ENCODE measurements at places on chromosomes 7 and 10.

- DNase-seq = no peak
These were observed 341.8 kb upstream of the SEMA3A start for GRCh38 chr7:84536271-84536870.

GRCh38 chr7:41882256-41882655, 179.4 kb upstream of the INHBA start:
- DNase-seq = no peak

GRCh38 chr10:77165445-77166208, 472.0 kb downstream of the KCNMA1 start:
- DNase-seq = peak; percentile 47

- no peak for DNase-seq
These were observed 100.9 kb downstream of the XRCC2 start for GRCh38 chr7:152574892-152575548.

- no peak for DNase-seq
These were observed 487.0 kb downstream of the SORCS3 start for GRCh38 chr10:105128111-105128510.

GRCh38 chr7:149883452-149883861, 9.7 kb downstream of the ATP6V0E2 start:
- DNase-seq = peak; percentile 42

GRCh38 chr10:59077855-59078254, 98.6 kb upstream of the PHYHIPL start:
- no peak for DNase-seq

DNA sequence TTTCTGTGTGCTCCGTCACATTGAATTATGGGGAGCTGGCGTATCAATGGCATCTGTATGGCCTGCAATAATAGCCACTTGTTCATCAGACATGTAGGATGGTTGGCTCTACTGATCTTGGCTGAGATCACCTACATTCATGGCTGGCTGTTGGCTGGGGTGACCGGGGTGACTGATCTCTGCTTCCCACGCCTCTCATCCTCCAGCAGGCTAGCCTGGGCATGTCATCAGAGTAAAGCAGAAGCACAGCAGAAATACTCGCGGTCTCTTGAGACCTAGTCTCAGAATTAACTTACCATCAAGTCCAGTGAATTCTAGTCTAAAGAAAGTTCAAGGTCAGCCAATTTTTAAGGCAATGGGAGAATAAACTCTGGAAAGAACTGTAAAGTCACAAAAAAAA, 257.7 kb upstream of the GLI3 start:
- DNase-seq = no peak

DNA sequence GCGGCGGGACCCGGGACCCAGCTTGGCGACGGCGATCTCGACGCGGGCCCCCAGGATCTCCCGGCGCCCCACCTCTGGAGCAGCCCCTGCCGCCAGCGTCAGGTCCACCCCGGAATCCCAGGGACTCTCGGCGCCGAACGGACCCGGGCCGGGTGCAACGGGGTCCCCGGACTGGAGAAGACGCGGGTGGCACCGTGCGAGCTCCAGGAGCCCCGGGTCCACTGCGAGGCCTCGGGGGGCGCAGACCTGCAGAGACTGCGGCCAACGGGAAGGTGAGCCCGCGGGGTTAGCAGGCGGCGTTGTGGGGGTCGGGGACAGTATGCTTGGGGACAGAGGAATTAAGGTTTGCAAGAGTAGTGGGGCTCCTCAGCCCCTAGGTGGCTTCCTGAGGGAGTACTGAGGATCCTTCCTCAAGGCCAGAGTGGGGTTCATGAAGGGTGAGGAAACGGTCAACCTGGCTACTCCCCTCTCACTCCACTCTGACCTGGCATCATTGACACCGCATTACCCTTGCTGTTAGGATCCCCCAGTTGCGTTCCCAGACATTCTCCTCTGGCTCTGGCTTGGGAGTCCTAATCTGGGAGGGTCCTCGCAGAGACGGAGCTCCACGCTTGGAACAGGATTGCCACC, 353 bp downstream of the EPHB6 start:
- DNase-seq = no peak

DNA sequence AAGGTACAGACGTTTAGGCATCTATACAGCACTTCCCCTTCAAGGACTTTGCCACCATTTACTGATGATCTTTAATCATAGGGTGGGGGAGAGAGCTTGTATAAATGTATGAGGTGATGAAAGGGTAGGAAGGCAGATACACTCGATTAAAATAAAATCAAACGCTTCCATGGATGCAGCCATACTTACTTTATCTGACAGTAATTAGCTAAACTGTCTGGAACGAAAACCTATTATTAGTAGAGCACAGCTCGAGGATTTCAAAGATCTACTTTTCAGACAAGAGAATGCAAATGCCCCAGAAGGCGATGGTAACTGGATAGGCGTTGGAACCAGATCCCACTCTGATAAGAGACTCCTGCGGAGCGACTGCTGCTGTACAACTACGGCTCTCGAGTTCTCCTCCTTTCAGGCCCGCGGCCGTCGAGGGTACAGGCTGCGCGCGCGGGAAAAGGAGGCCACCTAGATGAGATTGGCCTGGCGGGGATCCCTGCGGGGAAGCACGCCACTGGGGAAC, 3.1 kb upstream of the NKX2-3 start:
- DNase-seq = no peak

DNA sequence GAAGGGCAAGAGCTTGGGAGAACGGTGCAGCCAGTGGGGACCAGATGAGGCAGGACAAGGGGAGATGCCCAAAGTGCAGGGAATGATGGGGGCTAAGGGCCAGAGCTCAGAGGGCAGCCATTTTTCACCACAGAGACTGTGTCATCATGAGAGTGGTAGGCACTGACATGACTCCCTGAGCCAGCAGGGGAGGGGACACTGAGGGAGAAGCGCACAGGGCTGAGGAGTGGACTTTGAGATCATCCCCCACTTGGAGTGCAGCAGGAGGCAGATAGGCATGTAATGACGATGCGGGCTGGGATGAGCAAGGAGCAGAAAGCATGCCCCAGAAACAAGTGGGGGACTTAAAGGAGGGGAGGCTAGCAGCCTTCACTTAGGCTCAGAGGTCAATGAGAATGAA, 5.2 kb upstream of the SMKR1 start:
- no peak for DNase-seq

DNA sequence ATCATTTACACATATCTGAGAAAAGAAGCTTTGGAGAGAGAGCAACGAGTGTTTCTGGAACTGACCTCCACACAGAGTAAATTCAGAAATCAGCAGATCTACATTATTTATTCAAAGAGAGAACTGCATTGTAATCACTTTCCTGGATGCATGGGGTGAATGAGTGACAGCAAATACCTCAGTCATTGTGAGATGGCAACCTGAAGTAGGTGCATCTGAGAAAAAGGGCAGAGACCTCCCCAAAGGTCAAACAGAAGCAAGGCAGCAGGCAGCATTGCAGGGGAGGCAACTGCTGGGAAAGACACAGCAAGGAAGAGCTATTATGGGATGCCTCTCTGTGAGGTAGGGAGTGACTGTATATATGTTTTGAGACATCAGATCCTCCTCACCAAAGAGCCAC, 26.5 kb upstream of the SMIM30 start:
- no peak for DNase-seq

DNA sequence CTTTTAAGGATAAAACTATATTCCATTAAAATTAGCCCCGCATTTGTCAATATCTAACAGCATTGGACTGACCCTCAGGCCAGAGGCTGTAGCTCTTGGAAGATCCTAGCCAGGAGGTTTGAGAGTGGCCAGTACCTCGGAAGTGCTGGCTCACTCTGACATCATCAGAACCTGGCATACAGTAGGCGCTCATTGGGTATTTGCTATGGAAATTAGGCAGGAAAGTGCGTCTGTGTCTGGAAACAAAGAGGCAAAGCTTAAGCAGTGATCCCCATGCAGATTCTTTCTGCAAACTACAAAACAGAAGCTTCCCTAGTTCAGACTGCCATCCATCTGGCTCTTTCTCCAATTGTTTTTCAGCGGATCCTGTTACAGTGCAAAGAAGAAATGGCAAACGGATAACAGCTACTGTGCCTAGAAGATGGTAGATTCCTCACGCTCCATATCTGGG, 1.7 kb upstream of the PRKCQ start:
- DNase-seq = no peak

DNA sequence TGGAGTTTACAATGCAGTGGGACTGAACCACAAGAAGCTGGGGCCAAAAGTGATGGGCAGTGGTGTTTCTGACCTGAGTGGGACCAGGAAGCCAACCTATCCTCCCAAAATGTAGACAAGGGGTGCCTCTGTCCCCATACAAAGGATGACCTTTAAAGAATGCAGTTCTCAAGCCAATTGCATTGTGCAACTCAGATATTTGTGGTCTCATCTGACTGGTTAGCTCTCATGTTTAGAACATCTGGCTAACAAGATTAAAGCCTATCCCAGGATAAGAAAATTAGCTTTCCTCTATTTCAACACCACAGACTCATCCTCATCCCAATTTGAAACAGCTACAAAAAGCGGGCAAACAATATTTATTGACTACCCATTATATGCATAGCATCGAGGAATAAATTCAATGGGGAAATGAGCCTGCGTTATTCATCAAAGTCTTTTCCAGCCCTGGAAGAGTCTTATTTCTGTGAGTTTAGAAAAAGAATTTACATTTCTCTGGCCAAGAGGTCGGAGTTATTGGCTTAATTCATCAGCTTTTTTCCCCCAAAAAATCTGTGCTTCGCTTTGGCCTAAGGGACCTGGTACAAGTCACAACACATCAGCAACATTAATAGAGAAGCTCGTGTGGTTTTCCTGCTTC, 26.7 kb downstream of the ELMO1 start:
- DNase-seq = no peak

GRCh38 chr7:7321681-7322080, 139.3 kb downstream of the C1GALT1 start:
- DNase-seq = no peak

DNA sequence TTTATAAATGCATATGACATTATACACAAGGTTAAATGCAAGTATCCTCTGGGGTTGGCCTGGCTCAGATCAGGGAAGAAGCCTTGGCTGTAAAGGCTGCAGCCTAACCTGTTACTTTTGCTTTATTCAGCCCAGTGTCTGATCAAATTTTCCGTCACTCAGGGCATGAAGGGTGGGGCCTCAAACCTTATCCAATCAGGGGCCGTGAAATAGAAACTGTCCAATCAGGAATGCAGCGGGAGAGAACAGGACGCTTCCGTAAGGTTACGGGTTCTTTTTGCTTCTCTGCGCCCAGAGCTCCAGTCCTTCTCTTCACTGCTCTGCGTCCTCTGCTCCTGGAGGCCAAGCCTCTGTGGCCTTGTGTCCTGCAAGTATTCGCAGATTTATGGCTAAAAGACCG, at the start of gene ZNF716:
ZNF716 (plus strand) TSS at position 274 of the 400 bp plus-strand sequence; CDS start at position 386, 112 bp downstream.
- no peak for DNase-seq

- no peak for DNase-seq
These were observed 18.4 kb downstream of the SPOCK2 start for GRCh38 chr10:72069751-72070526.

DNA sequence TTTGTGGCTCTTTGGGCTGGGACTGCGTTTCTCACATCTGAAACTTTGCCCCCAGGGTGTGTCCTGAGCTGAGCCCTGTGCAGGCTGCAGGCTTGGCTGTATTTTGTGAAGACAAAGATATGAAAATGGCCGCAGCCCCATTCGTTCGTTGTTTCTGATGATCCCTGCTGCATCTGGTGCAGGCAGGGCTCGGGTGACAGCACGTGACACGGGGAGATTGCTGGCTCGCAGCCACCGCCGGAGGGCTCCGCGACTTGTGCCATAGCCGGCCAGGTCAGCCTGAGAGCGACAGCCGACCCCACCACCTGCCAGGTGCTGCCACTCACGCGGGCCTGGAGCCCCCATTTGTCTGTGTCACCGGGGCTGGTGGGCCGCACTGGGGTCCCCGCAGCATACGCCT, 81.3 kb downstream of the ZRANB1 start:
- no peak for DNase-seq

GRCh38 chr7:85924062-85924461, 719.6 kb upstream of the GRM3 start:
- DNase-seq = no peak

GRCh38 chr10:129365767-129366402, 101.2 kb upstream of the MGMT start:
- DNase-seq = no peak

- no peak for DNase-seq
These were observed 44.9 kb downstream of the SPDYE5 start for GRCh38 chr7:75536940-75537538.

GRCh38 chr7:157464111-157464970, 127.5 kb downstream of the DNAJB6 start:
- DNase-seq = no peak

- no peak for DNase-seq
These were observed 38.2 kb downstream of the FAM53B start for GRCh38 chr10:124705817-124706461.

DNA sequence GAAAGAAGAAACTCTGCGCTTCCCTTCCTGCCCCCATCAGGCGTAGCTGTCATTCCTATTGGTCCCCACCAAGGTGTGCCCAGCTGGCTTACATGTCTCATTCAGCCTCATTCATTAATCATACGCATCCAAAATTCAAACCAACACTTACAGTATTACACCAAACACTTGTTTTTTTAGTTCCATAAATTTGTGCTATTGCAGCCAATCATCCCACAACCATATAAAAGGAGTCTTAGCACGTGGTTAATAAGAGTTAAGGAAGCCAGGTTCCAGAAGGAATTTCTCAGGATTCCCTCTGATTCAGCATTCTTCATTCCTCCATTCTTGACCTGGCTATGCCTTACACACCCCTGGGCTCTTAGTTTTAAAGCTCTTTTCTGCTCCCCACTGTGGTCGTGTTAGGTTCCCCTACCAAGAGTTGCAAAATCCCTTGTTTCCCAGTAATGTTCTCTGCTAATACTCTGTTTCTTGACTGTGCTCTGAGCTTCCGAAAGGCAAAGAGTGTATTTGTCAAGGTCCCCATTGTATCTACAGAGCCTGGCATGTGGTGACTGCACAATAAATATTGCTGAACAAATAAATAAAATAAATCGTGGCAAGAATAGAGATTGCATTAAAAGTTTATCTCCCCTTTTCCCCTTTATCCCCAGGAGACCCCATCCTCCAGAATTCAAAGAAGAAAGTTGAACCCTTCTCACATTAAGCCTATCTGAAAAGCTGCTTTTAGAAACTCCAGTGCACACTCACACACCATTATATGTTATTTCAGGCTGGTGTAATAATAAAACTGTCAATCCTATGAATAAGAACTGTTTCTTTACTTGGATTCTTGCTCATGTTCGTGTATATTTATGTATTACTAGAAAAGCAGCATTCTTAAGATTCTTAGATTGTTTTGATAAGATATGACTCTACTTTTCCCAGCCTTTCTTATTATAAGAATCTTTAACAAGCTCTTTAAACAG, 514.4 kb downstream of the INHBA start:
- no peak for DNase-seq

Data from iPS DF 19.7 (cell line).